Pancreas (tissue), 10 donors: ENCODE measurements at places on chromosomes 3 and 15. TPM values are rescaled to one million over a fixed set of nuclear protein-coding genes. Genes with fewer than 3 reads are reported as not detected.
A peak's percentile ranks its signal among the peaks of the same experiment; 100 is the strongest.

GRCh38 chr3:168371846-168372245 is 276.1 kb upstream of the GOLIM4 start:
- H3K4me3 ChIP-seq: no peak overlapping the region
- no peak overlapping the region for H3K27ac ChIP-seq
- no peaks in the 10 kb centered on the region for H3K27me3 ChIP-seq
- H3K4me1 ChIP-seq: no peaks in the 10 kb centered on the region
- no peak for DNase-seq
- H3K36me3 ChIP-seq: no peaks in the 10 kb centered on the region

DNA sequence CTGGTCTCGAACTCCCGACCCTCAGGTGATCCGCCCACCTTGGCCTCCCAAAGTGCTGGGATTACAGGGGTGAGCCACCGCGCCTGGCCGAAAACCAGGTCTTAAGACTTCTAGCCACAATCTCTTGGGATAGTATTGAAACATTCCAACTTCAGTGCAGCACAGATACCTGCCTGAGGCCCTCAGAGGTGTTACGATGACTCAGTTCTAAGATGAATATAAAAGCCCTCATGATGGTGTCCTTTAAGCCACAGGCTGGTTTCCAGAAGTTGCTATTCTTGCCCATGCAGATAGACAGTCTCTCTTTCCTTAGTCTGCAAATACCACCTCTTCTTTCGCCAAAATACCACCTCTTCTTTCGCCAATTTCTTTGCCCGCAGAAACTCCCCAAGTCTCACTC is 69.0 kb downstream of the RARB start:
- no peak overlapping the region for H3K27ac ChIP-seq
- no peak for DNase-seq
- no peaks in the 10 kb centered on the region for H3K36me3 ChIP-seq
- H3K4me3 ChIP-seq: no peak overlapping the region
- H3K4me1 ChIP-seq: no peaks in the 10 kb centered on the region

DNA sequence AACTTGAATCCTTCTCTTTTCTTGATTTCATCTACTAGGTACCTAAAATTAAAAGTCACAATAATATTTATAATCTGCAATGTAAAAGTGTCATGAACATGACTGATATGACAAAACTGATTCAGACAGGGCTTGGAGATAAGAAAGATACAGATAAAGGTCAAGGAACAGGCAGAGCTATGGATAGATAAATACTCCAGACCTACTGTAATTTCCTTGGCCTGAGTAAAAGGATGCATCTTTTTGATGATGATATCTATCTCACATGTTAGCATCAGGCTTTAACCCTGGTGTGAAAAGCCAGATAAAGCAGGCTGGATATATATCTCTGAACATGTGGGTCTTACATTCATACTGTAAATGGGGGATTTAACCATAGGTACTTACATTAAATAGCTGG is 108.1 kb downstream of the GADL1 start:
- no peak overlapping the region for H3K27ac ChIP-seq
- no peak overlapping the region for H3K4me3 ChIP-seq
- DNase-seq: no peak
- no peaks in the 10 kb centered on the region for H3K27me3 ChIP-seq
- H3K36me3 ChIP-seq: no peaks in the 10 kb centered on the region

DNA sequence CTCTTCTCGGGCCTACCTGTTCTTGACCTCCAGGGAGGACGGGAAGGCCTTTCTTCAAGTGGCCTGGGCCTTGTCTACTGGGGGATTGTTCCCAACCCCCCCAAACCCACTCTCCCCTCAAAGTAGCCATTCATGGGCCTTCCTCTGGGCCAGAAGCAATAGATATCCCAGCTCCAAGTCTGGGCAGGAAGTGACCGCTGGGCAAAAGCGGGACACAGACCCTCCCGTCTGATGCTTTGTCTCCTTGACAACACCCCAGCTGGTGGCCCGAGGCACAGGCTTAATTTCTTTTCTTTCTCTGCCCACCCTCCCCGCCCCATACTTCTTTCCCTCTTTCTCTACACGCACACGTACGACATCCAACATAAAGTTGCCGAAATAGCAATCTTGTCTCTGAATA is 41.4 kb upstream of the FEZF2 start:
- no peaks in the 10 kb centered on the region for H3K27me3 ChIP-seq
- no peak for DNase-seq
- no peak overlapping the region for H3K4me3 ChIP-seq
- H3K4me1 ChIP-seq: no peaks in the 10 kb centered on the region

GRCh38 chr3:52393959-52394670 is 50.8 kb downstream of the SEMA3G start:
- no peaks in the 10 kb centered on the region for H3K4me1 ChIP-seq
- H3K36me3 ChIP-seq: no peaks in the 10 kb centered on the region
- no peak overlapping the region for H3K27ac ChIP-seq
- no peak overlapping the region for H3K4me3 ChIP-seq
- DNase-seq: peak; percentile 36

- no peak overlapping the region for H3K4me3 ChIP-seq
- H3K27ac ChIP-seq: no peak overlapping the region
- no peaks in the 10 kb centered on the region for H3K36me3 ChIP-seq
- no peaks in the 10 kb centered on the region for H3K4me1 ChIP-seq
- no peaks in the 10 kb centered on the region for H3K27me3 ChIP-seq
Observed at GRCh38 chr3:36631549-36631948, 132.8 kb downstream of the DCLK3 start.

- H3K27me3 ChIP-seq: no peaks in the 10 kb centered on the region
- H3K36me3 ChIP-seq: no peaks in the 10 kb centered on the region
- H3K4me3 ChIP-seq: no peak overlapping the region
- H3K27ac ChIP-seq: no peak overlapping the region
- DNase-seq: no peak
Observed at GRCh38 chr3:136366289-136366688, 116.1 kb downstream of the PCCB start.

GRCh38 chr15:59290295-59291212 is 82.1 kb downstream of the MYO1E start:
- no peaks in the 10 kb centered on the region for H3K27me3 ChIP-seq
- H3K36me3 ChIP-seq: no peaks in the 10 kb centered on the region
- H3K4me3 ChIP-seq: no peak overlapping the region

DNA sequence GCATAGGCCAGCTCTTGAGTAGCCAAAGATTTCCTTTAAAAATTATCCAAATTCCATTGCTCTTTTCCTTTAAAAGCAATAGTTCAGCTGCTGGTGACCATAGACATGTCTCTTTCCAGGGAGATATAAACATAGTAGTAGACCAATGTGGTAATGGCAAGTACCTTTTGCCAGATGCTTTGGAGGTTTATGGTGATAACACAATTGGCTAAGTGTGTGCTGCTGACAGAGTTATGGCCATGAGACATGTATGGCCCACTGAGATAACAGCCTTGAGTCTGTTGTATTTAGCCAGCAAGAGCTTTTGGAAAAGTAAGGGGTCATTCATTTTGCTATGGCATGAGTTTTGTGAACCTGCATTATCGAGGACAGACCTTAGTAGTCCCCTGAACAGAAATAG is 1146.8 kb downstream of the TUSC7 start:
- no peak overlapping the region for H3K4me3 ChIP-seq
- H3K27me3 ChIP-seq: no peaks in the 10 kb centered on the region
- H3K4me1 ChIP-seq: no peaks in the 10 kb centered on the region

DNA sequence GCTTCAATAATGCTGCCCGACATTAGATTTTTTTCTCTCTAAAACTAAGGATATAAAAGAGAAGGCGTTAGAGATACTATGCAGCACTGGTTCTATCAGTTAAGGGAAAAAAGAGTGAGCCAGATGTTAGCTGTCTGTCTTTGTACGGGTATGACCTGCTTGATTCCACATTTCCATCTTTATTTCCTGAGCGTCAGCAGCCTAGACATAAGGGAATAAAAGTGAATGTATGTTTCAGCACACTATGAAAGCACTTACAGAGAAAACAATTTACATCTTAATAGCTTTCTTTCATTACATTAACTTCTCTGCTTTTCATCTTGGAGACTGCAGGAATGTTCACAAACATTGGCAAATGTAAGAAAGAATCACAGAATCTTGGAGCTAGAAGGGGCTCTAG is 319.3 kb downstream of the CTNNB1 start:
- no peak for DNase-seq
- peaks cover 5% of the 10 kb centered on the region for H3K4me1 ChIP-seq
- no peak overlapping the region for H3K4me3 ChIP-seq

GRCh38 chr3:47799733-47800132 is 3.2 kb upstream of the DHX30 start:
- H3K36me3 ChIP-seq: no peaks in the 10 kb centered on the region
- H3K4me3 ChIP-seq: no peak overlapping the region
- no peaks in the 10 kb centered on the region for H3K4me1 ChIP-seq
- DNase-seq: no peak
- no peaks in the 10 kb centered on the region for H3K27me3 ChIP-seq
- H3K27ac ChIP-seq: no peak overlapping the region

DNA sequence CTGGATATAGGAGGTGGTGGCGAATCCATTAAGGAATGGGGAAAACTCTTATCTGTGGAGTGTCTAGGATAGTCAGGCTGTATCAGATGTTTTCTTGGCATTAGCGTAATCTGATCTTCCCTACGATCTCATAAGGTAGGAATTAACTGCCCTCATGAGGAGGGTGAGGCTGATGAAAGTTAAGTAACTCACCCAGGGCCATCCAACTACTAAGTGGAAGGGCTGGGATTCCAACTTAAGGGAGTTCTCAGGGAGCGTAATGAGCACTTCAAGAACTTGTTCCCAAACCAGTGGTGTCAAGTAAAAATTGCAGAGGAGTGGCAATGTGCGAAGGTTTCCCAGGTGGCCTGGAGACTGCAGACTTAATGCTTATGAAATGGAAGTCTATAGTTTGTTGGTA is 55.9 kb upstream of the OSBPL11 start:
- no peak overlapping the region for H3K27ac ChIP-seq
- no peak overlapping the region for H3K4me3 ChIP-seq
- no peaks in the 10 kb centered on the region for H3K4me1 ChIP-seq
- DNase-seq: no peak

- no peaks in the 10 kb centered on the region for H3K4me1 ChIP-seq
- no peaks in the 10 kb centered on the region for H3K36me3 ChIP-seq
- H3K27me3 ChIP-seq: no peaks in the 10 kb centered on the region
- no peak overlapping the region for H3K27ac ChIP-seq
Observed at GRCh38 chr3:83953417-83954089, 1005.2 kb upstream of the CADM2 start.

DNA sequence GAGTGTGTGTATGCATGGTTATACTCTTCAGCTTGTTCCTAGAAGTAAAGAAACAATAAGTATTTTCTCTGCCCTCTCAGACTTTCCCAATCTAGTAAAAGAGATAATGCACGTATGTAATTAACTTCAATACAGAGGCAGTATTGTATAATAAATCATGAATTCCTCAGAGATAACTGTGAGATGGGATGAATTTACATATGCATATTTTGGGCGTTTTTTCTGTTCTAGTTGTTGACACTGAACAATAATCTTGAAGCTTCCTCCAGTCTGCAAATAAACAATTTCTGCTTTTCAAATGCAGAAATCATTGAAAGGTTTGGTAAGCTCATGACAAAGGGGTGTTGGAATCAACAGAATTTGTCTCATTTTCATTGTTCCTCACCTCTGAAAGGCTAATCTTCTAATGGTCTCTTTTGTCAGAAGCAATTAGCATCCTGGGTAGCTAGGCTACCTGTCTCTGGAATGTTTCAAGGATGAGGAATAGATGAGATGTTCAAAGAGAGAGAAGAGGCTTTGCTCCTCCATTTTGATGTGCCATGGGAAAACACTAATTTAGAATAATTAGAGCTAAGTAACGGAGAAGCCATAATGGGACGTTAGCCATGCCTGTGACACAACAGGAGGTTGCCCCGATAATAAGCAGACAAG is 43.3 kb upstream of the SIAH2 start:
- no peak overlapping the region for H3K4me3 ChIP-seq
- DNase-seq: no peak

DNA sequence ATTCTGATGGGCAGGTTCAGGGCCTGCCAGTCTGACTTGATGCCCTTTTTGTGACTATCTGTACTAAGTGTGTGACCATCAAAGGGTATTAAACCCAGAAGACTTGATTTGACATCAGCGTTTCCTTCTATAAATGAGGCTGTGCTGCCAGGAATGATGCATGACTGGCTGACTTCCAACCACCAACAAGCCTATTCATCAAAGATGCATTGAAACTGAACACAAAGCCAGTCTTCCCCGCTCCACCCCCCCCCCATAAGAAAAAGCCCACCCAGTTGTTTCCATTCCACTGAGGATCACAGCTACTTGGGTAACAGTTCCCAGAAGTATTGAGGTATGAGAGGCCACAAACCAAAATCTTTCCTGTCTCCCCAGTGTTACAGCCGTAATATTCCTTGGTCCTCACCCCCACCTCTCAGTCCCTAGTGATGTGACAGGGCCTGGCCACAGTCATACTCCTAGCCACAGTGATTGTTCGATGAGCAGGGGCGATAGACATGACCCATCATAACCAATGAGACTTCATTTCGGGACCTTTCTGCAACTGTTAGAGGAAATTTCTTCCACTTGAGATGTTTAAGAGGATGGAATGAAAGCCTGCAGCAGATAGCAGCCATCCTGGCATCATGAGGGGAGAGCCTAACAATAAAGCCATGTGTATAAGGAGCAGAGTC is 22.6 kb downstream of the SH3BP5 start:
- no peaks in the 10 kb centered on the region for H3K27me3 ChIP-seq
- peaks cover 8% of the 10 kb centered on the region for H3K4me1 ChIP-seq
- H3K27ac ChIP-seq: no peak overlapping the region
- DNase-seq: no peak
- H3K36me3 ChIP-seq: no peaks in the 10 kb centered on the region

- H3K36me3 ChIP-seq: no peaks in the 10 kb centered on the region
- no peak for DNase-seq
- no peaks in the 10 kb centered on the region for H3K27me3 ChIP-seq
- H3K27ac ChIP-seq: no peak overlapping the region
- no peaks in the 10 kb centered on the region for H3K4me1 ChIP-seq
Observed at GRCh38 chr15:68317281-68318007, 39.9 kb downstream of the FEM1B start.

DNA sequence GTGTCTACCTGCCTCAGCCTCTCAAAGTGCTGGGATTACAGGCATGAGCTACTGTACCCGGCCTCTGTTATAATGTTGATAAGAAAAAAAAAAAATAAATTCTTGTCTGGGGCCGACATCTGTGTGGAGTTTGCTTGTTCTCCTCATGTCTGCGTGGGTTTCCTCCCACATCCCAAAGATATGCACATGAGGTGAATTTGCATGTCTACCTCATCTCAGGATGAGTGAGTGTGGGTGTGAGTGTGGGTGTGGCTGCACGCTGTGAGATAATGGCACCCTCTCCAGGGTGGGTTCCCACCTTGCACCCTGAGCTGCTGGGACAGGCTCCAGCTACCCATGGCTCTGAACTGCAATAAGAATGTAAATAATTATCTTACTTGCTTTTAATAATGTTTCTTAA is 25.9 kb upstream of the UACA start:
- H3K36me3 ChIP-seq: no peaks in the 10 kb centered on the region
- DNase-seq: no peak
- no peak overlapping the region for H3K27ac ChIP-seq

EAF2 gene
- 8.6 TPM for total RNA-seq

GREM1 gene
- 0.24 TPM for total RNA-seq

PAQR9 gene
- total RNA-seq: not detected

LCTL gene
- total RNA-seq: not detected

IL20RB gene
- 0.41 TPM for total RNA-seq

NEK10 gene
- 0.90 TPM for total RNA-seq

HHATL gene
- 1.00 TPM for total RNA-seq

IQCF5 gene
- not detected for total RNA-seq

KCNAB1 gene
- 2.9 TPM for total RNA-seq

UBA7 gene
- total RNA-seq: 17.7 TPM

ESYT3 gene
- total RNA-seq: 0.97 TPM

RHOV gene
- total RNA-seq: 16.5 TPM

CSPG4 gene
- total RNA-seq: 0.35 TPM

LSMEM2 gene
- not detected for total RNA-seq

KLHL24 gene
- 25.1 TPM for total RNA-seq
